T-helper 9 cell (primary cell): ENCODE measurements at places on chromosomes 5 and 9.

DNA sequence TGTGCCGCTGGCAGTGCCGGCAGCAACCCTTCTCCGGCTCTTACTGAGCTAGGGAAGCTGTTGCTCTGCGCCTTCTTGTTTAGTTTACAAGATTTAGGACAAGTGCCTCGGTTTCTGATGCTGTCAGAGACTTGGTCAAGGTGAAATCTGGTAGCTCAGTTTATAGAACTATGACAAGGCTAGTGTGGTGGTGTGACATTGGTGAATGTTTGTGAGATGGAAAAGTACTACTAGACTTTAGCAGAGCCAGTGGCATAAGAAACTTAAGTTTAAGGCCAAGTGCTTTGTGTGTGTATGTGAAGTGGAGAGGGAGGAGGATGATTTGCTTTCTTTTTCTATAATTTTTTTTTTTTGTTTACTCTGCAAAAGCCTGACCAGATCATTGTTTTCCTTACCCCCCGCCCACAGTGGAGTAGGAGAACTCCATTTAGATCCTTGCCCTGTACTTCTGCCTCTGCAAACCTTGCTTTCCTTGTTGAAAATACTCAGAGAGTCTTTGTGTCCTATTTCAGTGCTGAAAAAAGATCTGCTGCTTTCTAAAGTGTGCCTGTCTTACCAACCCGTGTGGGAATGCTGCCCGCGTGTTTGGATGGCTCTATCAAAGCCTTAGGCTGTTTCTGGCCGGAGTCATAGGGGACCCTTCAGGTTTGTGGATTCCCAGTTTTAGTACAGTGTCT lies 75.9 kb downstream of the TRIO start:
- no peak for DNase-seq

DNA sequence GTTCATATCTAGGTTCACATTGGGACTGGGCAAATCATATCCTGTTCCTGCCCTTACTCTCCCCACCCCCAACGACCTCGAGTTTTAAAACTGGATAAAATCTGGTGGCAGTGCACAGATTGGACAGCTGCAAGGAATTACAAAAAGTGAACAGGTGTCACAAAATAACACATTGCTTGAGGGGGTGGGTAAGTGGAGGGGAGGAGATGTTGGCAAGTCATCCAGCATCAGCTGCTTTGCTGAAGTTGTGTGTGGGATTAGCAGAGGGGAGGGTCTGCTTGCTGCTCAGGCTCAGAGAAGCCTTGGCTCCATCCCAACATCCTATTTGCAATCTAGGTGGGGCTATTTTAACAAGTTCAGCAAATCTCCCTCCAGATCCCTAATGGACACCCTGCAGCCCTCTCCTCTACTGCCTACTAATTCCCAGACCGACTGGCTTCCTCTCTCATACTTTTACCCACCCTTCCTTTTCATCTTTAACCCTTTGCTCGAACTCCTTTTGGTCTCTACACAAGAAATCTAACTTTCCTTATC lies 39.8 kb upstream of the SLC24A2 start:
- no peak for DNase-seq

DNA sequence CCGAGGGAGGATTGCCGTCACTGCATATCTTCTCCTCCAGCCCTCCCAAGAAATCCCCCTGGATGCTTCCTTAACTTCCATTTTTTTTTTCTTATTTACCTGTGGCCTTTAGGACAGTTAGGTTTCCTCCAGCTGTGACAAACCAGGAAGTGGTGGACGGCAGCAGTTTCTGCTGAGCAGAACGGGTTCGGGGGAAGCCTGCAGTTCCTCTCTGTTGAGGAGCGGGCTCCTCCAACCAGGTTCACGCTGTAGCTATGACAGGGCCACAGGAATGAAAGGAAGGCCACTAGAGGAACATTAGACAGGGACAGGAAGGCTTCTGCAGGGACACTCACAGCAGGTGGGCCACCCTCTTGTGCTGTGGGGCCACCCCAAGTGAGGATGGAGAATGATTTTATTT lies 76.7 kb upstream of the SYK start:
- DNase-seq, result no peak

DNA sequence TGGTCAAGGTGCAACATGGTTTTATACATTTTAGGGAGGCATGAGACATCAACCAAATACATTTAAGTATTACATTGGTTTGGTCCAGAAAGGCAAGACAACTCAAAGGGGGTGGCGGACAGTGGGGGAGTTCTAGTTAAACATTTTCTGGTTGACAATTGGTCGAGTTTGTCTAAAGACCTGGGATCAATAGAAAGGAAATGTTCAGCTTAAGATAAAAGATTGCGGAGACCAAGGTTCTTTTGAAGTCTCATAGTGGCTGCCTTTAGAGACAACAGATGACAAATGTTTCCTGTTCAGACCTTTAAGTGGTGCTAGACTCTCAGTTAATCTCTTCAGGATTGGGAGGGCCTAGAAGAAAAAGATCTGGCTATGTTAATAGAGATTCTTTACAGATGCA lies 47.7 kb upstream of the TTC39B start:
- DNase-seq, result no peak

- DNase-seq, result no peak
These were observed 148.3 kb upstream of the PIK3R1 start for GRCh38 chr5:68067291-68067690.
